ENCODE measurements at places on chromosomes 2 and 18.

GRCh38 chr2:169707626-169708025 is 13.4 kb downstream of the PHOSPHO2 start:
- DNase-seq, result no peak

GRCh38 chr18:48033790-48034650 is 103.6 kb upstream of the SMAD2 start:
- no peak for DNase-seq

DNA sequence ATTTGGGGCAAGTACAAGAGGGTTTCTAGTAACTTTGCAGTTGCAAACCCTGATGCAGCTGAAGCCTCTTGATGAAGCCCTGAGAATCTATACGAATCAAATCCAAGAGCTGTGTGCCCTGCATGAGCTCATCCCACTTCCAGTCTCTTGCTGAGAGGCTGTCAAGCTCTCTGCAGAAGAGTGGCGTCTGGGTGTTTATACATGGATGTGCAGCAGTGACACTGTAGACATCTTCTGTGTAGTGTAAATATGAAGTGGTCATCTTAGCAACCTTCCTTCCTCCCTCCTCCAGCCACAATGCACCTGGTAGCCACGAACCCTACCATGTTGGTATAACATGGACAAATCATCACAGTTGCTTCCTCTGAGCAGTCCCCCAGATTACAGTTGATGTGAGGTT is 18.4 kb upstream of the KIAA2012 start:
- no peak for DNase-seq

DNA sequence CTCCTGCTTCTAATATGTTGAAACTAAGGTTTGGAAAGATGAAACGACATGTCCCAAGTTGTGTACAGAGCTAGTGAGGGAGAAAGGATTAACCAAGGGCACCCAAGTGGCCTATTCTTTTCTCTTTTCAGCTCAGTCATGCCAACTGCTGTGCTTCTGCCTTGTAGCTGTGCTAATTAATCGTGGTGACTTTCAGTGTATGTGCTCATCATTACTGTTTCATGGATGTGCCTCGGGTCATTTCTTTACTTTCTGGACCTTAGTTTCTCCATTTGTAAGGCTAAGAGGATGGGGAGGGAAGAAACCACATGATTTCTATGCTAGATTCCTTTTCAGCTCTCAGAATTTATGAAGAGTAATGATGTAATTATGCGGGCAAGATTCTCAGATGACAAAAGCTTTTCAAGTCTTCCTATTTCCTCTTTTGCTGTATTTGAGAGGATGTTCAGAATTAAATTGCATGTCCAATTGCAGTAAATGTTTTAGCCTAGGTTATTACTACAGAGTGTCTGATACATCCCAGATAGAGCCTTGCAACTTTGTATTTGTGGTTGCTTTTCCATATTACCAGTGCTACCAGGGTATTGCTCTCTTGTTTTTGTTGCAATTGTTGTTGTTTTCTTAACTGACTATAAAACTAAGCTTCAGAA is 621.2 kb downstream of the CNTNAP5 start:
- no peak for DNase-seq

DNA sequence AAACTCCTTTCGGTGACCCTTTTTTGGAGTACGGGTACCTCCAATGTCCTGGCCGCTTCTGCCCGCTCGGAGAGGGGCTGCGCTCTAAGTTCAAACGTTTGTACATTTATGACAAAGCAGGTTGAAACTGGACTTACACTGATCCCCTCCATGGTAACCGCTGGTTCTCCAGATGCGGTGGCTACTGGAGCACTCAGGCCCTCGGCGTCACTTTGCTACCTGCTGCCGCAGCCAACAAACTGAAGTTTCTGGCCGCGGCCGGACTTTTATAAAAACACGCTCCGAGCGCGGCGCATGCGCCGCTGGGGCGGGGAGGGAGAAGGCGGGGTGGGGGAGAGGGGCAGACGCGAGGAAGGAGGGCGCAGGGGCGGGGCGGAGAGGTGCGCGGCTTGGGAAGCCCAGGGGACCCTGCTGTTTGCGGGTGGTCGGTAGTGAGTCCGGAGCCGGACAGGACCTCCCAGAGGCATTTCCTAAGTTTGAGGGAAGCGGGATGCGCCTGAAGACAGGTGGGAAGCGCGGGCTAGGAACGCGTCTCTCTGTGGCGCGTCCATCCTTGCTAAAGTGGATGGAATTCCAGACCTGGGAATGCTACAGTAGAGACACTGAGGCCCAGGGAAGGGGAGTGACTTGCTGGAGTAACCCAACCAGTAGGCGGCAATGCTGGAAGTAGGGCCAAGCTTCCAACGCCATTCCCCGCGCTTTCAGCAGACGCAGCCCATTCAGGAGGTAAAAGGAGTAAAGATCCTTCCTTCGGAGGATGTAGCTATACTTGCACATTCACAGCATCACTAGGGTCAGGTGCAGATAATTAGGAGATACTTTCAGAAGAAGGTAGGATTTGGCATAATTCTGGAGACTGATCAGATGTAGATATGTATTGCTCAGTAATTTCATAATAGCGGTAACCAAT is at the start of gene CXCR4:
Gene CXCR4, minus strand, starts transcription at position 241 of the 910 bp plus-strand sequence. Its CDS starts 89 bp downstream, at position 152.
- DNase-seq, result peak; percentile 88
